H9 (cell line): ENCODE measurements at places on chromosomes 13 and 19. TPM values are rescaled to one million over a fixed set of nuclear protein-coding genes. Genes with fewer than 3 reads are reported as not detected.

Gene RUBCNL
- total RNA-seq, result 0.94 and 1.4 TPM in 2 replicates

Gene FAM83E
- 9.2 and 9.5 TPM in 2 replicates for total RNA-seq

Gene CACNA1A
- 7.9 and 8.0 TPM in 2 replicates for total RNA-seq

GRCh38 chr19:46205183-46205984 is 24.2 kb upstream of the IGFL1 start:
- H3K36me3 ChIP-seq, result peaks cover 9% of the 10 kb centered on the region
- no peak overlapping the region for H3K4me3 ChIP-seq
- no peaks in the 10 kb centered on the region for H3K4me1 ChIP-seq

GRCh38 chr13:30847650-30848307 is 58.3 kb upstream of the MEDAG start:
- H3K4me1 ChIP-seq, result no peaks in the 10 kb centered on the region
- no peaks in the 10 kb centered on the region for H3K36me3 ChIP-seq
- H3K4me3 ChIP-seq, result no peak overlapping the region
- DNase-seq, result no peak
- H3K27me3 ChIP-seq, result no peaks in the 10 kb centered on the region

DNA sequence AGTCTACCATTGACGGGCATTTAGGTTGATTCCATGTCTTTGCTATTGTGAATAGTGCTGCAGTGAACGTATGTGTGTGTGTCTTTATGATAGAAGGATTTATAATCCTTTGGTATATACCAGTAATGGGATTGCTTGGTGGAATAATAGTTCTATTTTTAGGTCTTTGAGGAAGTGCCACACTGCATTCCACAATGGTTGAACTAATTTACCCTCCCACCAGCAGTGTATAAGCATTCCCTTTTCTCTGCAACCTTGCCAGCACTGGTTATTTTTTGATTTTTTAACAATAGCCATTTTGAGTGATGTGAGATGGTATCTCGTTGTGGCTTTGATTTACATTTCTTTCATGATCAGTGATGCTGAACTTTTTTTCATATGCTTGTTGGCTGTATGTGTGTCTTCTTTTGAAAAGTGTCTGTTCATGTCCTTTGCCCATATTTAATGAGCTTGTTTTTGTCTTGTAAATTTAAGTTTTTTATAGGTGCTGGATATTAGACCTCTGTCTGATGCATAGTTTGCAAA is 37.5 kb downstream of the RFC3 start:
- DNase-seq, result no peak
- no peaks in the 10 kb centered on the region for H3K4me1 ChIP-seq
- H3K27me3 ChIP-seq, result no peaks in the 10 kb centered on the region
- no peak overlapping the region for H3K27ac ChIP-seq
- H3K36me3 ChIP-seq, result no peaks in the 10 kb centered on the region
